ENCODE measurements at places on chromosomes 11 and 22.

- peak; percentile 59 for DNase-seq
Measured at GRCh38 chr22:44363980-44364750, 51.4 kb upstream of the SHISAL1 start.

DNA sequence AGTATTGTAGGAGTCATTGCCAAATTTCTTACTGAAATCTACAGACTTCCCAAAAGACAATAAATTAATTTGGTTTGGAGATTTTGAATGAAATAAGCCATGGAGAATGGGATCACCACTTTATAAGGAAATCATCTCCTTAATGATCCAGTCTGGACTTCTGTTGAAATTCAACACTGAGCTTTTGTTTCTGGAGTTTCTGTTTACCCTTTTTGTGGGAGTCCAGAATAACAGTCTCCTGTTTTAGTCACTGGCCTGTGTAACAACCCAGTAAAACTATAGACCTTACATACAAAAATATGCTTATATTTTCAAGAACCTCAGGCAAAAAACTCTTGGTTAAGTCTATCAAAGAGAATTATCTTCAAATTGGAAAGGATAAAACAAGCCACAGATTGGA, 321.7 kb upstream of the PLET1 start:
- no peak for DNase-seq

DNA sequence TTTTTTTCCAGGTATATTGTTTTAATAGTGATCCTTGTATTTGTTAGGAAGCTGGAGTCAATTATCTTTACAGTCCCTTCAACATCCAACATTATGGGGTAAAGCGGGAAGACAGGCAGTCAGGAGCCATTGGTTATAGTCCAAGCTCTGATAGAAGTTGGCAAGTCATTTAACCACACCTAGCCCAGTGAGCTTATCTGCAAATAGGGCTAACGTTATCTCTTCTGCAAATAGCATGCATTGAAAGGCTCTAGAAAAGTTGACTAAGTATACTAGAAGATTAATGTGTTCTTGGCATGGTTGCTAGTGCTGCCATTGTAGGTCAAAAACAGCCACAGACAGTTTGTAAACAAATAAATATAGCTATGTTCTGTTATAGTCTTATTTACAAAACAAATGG, 520.7 kb downstream of the OPCML start:
- no peak for DNase-seq

- peak; percentile 93 for DNase-seq
Measured at GRCh38 chr22:37741312-37741795, 44.5 kb downstream of the TRIOBP start.

- DNase-seq, result peak; percentile 52
Measured at GRCh38 chr11:45651841-45652749, 13.3 kb downstream of the CHST1 start.
